Progenitor cell of endocrine pancreas (in vitro differentiated cells): ENCODE measurements at places on chromosomes 12 and 14.

- DNase-seq: no peak
These were observed 397.3 kb downstream of the ZFP36L1 start for GRCh38 chr14:68395604-68396003.

DNA sequence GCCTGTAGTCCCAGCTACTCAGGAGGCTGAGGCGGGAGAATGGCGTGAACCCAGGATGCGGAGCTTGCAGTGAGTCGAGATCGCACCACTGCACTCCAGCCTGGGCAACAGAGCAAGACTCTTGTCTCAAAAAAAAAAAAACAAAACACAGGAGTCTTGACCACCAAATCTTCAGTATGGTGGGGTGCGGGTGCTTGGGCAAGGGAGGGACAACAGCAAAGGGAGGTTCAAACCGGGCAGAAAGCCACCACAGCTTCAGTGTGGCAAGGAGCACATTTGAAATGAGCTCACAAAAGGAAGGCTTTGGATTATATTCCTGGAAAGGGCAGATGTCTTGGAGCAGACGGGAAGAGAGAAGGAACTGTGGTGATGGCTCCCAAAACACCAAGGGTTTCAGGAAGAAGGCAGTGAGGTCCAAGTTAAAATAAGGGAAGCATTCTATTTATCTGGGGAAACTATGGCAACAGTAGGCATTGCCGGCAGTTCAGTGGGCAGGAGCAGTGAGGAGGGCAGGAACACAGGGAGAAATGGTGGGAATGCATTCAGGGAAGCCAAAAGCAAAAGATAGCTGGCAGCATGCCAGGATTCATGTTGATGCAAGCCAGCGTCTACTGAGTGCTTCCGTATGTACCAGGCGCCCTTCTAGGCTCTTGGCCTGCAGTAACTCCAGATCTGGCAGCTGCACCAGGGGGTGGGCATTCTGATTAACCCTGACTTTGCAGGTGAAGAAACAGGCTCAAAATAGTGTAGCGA is 51.0 kb upstream of the SRSF5 start:
- no peak for DNase-seq

DNA sequence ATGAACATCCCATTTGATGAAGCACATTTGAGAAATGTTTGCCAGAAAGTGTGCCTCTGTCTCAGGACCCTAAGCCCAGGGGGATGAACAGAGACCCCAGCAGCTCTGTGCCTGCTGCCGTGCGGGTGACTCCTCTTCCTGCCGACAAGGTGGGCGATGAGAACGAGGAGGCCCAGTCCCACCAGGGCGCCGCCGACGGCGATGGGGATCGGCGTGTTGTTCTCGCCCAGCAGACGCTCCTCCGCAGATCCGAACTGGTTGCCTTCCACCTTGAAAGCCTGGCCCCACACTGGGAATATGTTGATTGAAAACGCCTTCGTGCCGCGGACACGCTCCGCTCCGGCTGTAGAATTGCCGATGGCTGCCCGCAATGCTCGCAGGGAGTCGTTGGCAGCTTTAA is 44.1 kb downstream of the LRTM2 start:
- DNase-seq: no peak

DNA sequence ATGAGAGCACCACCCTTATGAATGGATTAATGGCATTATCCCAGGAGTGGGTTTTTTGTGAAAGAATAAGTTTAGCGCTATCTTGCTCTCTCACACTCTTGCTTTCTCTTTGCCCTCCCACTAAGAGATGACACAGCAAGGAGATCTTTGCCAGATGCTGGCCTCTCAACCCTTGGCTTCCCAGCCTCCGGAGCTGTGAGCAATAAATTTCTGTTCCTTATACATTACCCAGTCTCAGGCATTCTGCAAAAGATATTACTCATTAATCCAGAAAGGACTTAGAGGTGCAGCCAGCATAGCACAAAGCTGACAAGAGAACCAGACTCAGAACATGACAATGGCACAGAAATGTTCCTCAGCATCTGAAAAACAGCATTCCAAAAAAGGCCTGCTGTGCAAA is 190.6 kb downstream of the ITPR2 start:
- DNase-seq: no peak

DNA sequence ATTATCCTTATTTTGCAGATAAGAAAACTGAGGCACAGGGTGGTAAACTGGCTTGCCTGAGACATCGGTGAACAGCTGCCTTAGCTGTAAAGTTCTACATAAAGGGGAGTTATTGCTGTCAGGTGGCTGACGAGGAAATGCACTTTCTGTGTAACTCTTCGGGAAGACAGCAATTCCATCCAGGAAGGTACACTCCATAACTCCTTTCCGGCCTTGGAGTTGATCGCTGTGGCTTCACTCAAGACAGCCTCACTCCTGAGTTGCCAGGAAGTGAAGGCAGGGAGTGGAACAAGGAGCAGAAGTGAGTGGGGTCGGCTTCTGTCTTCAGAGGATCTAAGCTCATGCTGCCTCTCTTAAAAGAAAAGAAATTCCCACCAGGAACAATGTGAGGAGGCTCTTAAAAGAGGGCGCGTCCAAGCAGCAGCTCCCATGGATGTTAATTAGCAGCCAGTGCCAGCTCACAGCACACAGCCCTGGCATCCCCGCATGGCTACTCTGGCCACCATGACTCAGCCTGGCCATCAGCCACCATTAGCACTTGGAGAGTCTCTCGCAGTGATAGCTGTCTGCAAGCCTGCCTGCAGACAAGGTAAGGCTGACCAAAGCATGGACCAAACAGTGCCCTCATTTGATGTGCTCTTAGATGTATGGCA is 60.3 kb downstream of the NUAK1 start:
- no peak for DNase-seq

DNA sequence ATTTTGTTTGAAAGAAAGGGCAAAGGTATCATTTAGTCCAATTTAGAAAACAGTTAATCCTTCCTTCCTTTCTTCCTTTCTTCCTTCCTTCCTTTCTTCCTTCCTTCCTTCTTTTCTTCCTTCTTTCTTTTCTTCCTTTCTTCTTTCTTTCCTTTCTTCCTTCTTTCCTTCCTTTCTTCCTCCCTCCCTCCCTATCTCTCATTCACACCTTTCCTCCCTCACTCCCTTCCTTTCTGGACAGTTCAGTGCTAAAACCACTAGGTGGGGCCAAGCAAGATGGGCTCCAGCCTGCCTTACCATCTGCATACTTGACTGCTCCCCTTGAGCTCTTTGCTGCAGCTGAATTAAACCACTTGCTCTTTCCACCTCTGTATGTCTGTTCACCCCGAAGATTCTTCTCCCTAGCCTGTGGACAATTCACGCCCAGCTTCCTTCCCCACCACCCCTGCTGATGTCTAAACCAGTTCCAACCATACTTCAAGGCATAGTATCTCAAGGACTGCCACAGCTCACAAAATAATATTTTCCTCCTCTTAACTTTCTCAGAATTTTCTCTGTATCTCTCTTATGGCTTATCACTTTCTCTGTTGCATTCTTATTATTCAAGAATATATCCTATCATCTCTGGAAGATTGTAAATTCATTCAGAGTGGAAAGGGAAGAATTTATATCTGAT is 78.0 kb downstream of the DBX2 start:
- DNase-seq: no peak

DNA sequence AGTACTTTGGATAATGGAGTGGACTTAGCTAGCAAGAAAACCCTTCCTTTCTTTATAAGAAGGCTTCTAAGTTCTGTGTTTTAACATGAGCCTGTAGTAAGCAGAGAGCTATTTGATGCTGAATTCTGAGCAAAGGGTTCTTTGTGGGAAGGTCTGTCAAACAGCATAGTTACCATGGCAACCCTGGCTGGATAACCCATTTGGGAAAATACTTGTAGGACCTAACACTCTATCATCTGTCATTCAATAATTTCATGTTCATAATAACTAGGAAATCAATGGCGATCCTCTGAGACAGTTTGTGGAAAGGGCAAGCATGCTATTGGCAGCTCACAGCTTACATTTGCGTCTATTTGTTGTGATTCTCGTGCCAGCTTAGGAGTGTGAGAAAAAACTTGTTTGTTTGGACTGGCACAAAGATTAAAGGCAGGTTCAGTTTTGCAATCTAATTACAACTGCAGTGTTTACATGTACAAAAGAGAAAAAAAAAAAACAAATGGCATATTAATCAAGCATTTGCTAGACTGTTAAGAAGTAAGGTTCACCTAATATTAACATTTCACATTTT is 219.2 kb downstream of the PDZRN4 start:
- DNase-seq: no peak

DNA sequence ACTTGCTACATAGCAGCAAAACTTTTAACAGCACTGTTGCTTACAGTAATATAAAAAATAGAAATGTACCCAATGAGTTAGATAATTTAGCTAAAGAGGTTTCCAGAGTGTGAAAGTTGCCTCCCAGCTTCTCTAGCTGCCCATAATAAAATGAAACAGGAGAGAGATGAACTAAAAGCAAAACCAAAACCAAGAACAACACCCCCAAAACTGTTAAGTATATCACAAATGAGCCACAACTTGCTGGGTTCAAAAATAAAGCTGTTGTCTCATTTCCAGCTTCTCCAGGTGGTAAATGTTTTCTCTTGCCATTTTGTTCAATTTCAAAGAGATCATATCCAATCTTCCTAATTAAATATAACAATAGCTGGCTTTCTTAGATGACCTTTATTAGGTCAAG is 614.0 kb downstream of the ETNK1 start:
- DNase-seq: no peak

DNA sequence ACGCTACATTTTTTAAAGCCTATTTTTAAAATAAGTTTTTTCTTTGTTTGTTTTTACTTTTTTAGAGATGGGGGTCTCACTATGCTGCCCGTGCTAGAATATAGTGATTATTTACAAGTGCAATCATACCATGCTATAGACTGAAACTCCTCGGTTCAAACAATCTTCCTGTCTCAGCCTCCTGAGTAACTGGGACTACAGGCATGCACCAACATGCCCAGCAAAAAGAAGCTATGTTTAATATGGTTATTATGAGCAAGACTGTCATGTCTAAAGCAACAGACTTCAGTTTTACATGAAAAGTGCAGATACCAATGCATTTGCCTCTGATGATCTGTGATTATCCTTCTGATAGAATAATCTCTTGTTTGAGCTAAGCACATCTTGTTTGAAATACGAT is 45.6 kb upstream of the SGPP1 start:
- no peak for DNase-seq

GRCh38 chr12:57766464-57767304 is at the start of gene CYP27B1:
CYP27B1 (minus strand) TSS chr12:57767078; CDS start chr12:57767041, 37 bp downstream.
- no peak for DNase-seq
